ENCODE measurements at places on chromosomes 1 and 21. TPM values are rescaled to one million over a fixed set of nuclear protein-coding genes. Genes with fewer than 3 reads are reported as not detected.

DNA sequence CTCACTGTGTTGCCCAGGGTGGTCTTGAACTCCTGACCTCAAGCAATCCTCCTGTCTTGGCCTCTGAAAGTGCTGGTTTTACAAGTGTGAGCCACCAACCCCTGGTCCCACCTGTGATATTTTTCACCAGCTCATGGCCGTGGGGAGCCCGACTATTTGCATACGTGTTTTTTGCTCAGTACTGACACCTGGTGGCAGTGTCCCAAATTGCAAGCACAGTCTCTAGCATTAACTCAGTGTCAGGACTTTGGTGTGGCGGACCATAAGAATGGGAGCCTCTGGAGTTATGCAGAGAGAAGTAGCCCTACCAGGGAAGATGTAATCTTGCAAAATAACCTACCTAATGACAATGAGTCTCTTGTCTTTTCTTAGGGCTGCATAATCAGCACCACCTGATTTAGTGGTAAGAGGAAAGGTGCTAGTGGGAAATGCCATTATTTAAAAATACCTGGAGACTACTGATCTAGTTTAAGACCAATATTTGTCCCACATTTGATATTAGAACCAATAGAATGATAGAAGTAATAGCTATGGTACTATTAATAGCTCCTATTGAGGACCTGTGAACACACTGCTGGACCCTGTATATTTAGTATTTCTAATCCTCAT lies 305.4 kb downstream of the DISC1 start:
- no peak for DNase-seq

GRCh38 chr1:223616586-223616985 lies 48.9 kb downstream of the CAPN8 start:
- no peak for DNase-seq

DNA sequence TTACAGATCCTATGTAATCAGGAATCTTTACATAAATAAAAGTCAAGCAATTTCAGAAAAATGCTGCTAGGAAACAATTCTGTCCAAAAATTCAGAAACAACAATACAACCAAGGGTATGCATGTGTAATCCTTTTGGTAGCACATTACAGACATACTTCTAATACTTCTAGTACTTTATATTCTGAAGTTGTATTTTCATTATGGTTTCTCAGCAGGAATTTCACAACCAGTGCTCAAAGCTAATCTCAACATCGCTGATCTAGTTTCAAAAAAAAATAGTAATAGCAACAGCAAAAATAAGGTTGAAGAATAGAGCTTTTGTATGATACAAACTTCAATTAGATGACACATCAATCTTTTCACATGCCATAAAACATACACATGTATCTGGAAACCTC lies 545.2 kb downstream of the LTN1 start:
- peak; percentile 44 for DNase-seq

DNA sequence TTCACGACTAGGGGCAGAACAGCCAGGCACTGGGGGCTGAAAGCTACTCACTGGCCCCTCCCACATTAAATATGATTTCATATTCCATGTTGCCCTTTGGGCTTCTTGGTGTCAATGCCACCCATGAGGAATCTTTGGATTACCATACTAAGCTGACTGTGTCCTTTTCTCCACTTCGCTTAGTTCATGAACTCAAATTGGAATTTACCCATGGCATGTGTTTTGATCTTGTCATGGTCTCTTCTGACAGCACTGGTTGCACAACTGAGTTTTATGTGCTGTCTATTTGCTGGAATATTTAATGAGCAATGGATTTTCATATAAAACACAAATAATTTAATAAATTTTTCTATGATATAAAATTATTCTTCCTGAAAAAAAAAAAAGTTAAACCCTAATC lies 59.2 kb downstream of the SERBP1 start:
- DNase-seq, result no peak

- DNase-seq, result peak; percentile 14
These were observed 76.4 kb downstream of the TTC3 start for GRCh38 chr21:37149411-37149810.

- DNase-seq, result peak; percentile 89
These were observed 55.7 kb upstream of the CD1D start for GRCh38 chr1:158124999-158125398.

ATAD3C gene
- 5.5 TPM for total RNA-seq

ZNF648 gene
- 1.3 TPM for total RNA-seq
